ENCODE measurements at places on chromosomes 7 and 10.

- DNase-seq = peak; percentile 32
These were observed 56.8 kb downstream of the SND1 start for GRCh38 chr7:127708788-127709187.

DNA sequence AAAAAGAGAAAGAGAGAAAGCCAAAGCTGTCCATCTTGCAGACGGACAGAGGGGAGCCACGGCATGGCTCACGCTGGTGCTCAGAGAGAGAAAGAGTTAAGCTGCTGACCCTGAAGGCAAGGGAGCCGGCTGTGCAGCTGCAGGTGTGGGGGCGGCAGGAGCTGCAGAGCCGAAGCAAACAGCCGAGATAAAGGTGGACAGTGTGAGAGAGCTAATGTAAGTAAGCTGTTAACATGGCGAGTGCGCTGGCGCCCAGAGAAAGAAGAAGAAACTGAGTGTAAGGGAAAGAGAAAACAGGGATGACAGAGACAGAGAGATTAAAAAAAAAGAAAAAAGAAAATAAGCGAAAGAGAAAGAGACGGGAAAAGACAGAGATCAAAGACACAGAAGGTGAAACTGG is 18.2 kb downstream of the COL17A1 start:
- no peak for DNase-seq

GRCh38 chr10:70956029-70956759 is 67.8 kb upstream of the PCBD1 start:
- no peak for DNase-seq

- DNase-seq = no peak
These were observed 82.0 kb downstream of the BMS1 start for GRCh38 chr10:42864575-42864974.

- no peak for DNase-seq
These were observed 19.5 kb upstream of the HERPUD2 start for GRCh38 chr7:35714407-35714806.

DNA sequence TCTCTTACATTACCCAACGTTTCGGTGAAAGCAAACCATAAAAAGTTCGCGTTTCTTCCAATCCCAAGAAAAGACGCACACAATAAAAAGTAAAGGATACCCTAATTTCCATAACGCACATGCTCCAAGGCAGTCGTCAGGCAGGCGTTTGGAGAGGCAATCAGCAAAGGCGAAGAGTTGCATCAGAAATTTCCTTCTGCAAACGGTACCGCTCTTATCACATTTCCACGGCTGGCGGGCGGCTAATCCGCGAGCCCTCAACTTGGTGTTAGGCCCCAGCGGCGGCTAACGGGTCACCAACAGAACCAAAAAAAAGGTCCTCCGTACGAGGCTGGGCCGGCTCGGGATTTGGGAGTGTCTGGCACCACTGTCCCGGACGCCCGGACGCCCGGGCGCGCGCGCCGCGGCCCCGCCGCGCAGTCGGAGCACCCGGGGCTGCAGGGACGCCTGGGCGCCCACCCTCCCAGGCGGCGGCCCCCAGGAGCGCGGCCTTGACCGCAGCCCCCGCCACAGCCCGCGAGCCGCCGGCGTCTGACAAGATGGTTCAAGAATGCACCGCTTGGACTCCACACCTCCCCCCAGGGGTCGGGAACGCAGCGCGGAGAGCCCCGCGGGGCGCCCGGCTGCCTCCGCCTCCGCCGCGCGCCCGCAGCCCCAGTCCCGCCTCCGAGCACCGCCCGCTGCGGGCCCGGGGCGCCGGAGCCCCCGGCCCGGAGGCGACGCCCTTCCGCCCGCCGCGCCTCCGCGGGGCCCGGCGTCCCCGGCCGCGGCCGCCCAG is 9.8 kb upstream of the GRB10 start:
- DNase-seq = no peak

- DNase-seq = no peak
These were observed 30.3 kb upstream of the TPK1 start for GRCh38 chr7:144866189-144866588.

DNA sequence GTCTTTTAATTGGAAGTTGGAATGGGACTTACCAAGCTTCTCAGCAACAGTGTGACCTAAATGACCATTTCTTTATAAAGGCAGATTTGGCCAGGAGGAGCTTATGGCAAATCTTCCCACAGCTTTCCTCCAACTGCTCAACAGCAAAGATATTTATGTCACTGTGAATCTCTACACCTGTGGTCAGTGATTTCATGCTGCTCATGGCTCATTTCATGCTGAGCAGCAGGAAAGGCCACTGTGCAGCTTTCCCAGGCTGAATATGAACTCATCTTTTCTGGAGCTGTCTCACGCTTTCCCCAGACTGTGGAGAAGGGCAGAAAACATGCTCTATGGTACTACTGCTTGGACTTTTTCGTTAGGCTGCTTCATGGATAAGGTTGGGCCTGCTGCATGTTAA is 29.8 kb downstream of the CALCR start:
- no peak for DNase-seq

DNA sequence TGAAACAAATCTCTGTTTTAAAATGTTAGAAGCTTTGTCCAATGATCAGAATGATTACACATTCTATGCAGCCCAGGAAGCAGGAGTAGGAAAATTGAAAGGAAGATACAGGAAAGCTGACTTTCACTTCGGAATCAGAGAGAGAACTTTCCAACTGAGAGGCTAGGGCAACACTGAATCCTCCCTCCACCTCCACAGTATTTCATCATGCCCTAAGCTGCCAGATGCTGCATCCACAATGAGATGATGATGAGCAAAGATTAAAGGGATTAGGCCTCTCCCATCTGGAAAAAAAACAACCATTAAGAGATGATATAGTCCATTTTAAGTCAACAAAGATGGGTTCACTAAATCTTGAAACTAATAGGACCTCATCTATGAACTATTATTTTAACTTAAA is 215.6 kb downstream of the GPR37 start:
- DNase-seq = no peak

GRCh38 chr10:106224676-106225075 is 939.8 kb downstream of the SORCS1 start:
- no peak for DNase-seq

DNA sequence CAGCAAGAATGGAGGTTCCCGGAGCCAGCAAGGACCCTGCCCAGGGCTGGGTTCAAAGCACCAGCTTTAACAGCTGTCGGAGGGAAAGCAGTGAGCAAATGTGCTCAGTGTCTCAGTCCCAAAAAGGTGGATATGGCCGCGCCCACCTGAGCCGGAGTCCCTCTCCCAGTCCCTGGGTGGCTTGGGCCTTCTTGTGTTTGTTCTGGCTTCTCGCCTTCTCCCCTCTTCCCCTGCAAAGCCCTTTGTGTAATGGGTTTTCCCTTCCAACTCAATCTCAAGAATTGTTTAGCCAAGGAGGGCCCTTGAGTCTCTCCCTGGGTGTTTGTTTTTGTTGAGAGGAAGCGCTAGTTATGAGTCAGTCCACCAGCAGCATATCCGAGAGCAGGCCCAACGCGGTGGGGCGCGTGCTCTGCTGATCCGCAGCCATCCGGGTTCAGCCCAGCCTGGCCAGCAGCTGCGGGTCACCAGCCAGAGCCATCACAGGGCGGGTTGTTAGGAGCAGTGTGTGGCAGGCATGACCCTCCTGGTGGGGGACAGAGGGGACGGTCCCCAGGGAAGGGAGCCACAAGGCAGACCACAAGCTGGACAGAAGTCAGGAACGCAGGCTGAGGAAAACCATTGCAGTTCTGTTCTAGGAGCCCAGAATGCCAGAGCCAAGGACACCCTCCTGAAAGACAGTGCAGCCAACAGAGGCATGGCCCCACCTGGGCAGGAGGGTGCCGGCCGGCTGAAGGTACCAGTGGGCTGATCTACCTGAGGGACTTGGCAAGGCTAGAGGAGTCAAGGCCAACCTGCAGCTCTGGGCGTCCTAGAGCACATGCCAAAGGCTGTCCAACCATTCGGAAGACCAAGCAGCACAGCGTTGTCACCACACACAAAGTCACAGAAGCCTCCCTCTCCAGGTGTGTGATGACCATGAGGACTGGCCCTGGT is 21.3 kb downstream of the CALML3 start:
- no peak for DNase-seq

GRCh38 chr10:36725581-36726520 is 399.5 kb upstream of the ANKRD30A start:
- no peak for DNase-seq

DNA sequence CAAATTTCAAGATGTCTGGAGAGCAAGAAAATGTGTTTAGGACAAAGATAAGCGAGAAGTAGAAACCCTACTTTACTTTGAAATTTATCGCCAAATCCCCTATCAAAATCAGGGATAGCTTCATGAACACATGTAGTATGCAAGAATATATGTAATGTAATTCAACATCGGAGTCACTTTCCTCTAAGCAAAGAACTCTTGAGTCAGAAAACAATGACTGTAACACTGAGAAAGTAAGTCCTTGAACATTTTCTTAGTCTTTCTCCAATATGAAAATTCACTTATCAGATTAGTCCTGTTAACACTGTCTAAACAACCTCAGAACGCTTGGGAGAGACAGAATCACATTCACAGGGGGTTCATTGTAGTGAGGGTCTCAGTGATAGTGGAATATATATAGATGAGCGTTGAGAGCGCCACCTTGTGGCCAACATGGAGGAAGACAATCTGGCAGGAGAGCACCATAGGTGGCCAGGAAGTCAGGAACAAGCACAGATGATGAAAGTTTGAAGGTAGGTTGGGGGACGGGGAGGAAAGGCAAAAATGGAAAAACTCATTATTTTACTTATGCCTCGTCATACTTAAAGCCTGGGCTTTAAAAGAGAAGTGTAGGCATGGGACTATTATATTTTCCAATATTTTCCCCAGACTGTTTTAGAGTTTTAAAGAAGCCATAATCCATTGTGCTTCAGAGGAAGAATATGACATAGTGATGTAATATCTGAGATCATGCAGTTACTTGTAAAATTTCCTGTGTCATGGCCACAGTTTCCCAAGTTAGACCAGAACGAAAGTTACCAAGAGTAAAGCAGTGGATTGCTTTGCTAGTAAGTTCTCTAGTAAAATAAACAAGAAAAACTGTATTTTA is 115.5 kb upstream of the GNAI1 start:
- DNase-seq = peak; percentile 58

GRCh38 chr10:71513936-71514335 is 117.2 kb downstream of the CDH23 start:
- no peak for DNase-seq

DNA sequence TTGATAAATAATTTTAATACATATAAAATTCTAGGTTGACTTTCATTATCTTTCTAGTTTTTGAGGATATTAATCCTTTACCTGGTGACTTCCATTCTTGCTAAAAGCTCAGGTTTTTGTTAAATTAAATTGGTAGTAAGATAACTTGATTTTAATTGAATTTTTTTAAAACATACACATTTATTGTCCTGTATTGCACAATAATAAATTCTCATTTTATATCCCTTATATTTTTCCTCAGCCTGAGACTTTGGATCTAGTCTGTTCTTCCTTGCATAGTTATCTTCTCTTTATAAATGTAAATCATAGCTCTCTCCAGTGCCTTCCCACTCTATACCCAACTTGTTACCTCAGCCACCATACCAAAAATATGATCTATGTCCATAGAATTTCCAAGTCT is 212.9 kb upstream of the CNTNAP2 start:
- DNase-seq = no peak

GRCh38 chr10:71268247-71268691 is 50.8 kb upstream of the SLC29A3 start:
- no peak for DNase-seq

DNA sequence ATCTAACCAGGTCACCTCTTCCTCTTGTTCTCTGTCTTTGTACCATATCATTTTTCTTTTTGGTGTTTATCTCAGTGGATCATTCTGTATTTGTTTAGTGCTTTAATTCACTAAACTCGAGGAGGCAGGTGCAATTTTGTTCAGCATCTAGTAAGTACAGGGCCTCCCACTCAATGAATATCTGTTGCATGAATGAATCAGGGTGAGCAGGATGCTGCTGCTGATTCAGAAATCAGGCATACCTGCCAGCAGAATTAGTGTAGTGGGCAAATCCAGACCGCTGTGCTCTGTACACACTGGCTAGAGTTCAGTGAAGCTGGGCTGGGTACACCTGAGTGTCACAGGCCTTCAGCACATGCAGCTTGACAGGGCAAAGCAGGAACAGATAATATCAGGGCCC is 511.9 kb downstream of the SUGCT start:
- DNase-seq = no peak

- no peak for DNase-seq
These were observed 45.7 kb downstream of the VAX1 start for GRCh38 chr10:117092386-117092785.

DNA sequence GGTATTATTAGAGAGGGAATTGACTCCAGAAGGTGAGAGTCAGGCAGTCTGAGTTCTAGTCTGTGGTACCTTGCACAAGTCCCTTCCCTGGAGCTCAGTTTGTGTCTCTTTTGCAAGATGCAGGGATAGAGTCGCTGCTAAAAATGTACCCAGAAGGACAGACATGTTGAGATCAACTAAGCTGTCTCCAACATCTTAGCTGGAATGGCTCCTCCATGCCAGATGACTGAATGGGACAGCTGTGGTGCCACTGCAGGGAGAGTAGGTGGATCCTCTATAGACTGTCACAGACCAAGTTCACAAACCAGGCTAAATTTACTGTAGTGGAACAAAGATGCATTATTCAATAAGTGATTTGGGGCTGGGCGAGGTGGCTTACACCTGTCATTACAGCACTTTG is 120.1 kb downstream of the NEURL1 start:
- DNase-seq = no peak

DNA sequence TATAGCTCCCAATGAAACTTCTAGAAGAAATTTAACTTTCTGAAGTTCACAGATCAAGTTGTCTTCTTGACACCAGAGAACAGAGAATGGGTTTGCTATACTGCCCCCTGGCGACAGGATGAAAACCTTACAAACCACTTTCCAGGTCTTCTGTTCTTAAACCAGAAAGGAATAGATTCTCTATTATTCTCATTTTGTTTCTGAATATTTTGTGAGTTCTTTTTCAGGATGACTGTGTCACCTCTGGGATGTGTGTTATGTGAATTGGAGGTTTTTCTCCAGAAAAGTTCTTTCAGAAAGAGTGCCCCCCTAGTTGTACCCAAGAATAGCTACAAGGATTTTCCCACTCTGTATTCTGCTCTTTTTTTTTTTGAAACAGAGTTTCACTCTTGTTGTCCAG is 6.3 kb downstream of the IFT22 start:
- DNase-seq = peak; percentile 61

GRCh38 chr10:31958856-31959255 is 30.2 kb upstream of the ARHGAP12 start:
- no peak for DNase-seq

DNA sequence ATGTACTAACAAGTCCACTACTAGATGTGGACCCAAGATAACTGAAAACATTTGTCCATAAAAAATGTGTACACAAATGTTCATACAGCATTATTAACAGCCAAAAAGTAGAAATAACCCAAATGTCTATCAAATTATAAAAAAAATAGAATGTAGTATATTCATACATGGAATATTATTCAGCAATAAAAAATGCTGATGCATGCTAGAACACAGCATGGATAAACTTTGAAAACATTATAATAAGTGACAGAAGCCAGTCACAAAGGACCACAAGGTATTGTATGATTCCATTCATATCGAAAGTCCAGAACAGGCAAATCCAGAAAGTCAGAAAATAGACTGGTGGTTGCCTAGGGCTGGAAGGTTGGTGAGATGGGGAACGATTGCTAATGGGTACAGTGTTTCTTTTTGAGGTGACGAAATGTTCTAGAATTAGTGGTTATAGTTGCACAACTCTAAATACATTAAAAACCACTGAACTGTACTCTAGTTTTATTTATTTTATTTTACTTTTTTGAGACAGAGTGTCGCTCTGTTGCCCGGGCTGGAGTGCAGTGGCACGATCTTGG is 43.3 kb upstream of the ANLN start:
- DNase-seq = no peak

- DNase-seq = no peak
These were observed 39.8 kb downstream of the ENO4 start for GRCh38 chr10:116889066-116889465.

- DNase-seq = no peak
These were observed 60.4 kb upstream of the DUSP5 start for GRCh38 chr10:110437351-110437605.
